ENCODE measurements at places on chromosomes 6 and 20. TPM values are rescaled to one million over a fixed set of nuclear protein-coding genes. Genes with fewer than 3 reads are reported as not detected.

- H3K27ac ChIP-seq: no peak overlapping the region
- H3K4me1 ChIP-seq: no peaks in the 10 kb centered on the region
- no peak for DNase-seq
- H3K4me3 ChIP-seq: no peak overlapping the region
These were observed 34.5 kb downstream of the CD164 start for GRCh38 chr6:109347779-109348178.

DNA sequence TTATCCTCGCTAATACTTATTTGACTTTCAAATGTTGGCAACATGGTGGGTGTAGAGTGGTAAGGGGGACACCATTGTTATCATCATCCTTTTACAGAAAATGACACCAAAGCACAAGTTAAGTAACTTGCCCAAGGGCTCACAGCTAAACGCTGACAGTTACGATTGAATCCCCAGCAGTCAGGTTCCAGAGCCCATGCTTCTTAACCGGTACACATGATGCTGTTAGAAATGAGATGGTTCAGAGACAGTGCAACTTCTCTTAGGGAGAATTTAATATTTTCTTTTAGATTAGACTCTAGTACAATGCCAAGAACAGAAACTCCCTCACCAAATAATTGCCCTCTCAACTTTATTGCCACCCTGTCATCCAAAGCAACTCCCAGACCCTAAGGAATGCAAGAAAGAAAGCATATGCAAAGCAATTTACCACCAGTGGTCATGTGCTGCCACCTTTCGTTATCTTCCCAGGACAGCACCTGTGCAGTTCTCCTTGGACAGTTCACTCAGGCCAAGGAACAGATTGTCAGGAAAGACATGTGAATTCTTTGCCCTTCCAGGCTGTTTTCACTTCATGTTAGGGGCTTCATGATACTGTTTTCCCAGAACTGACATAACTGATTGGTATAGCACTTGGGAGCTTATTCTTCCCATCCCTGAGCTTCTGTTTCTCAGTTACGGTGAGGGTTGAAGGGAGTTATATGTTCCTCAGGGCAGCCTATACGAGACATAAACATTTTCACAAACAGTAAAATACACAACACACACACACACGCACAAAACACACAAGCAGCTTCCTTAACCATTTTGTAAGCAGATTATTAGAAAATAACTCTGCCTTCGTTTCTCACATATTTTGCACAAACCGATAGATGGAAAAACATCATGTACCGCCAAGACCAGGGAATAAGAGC lies 5.1 kb downstream of the HLA-DMA start:
- peak; percentile 70 for DNase-seq
- H3K4me1 ChIP-seq: peaks cover 52% of the 10 kb centered on the region
- H3K4me3 ChIP-seq: no peak overlapping the region

DNA sequence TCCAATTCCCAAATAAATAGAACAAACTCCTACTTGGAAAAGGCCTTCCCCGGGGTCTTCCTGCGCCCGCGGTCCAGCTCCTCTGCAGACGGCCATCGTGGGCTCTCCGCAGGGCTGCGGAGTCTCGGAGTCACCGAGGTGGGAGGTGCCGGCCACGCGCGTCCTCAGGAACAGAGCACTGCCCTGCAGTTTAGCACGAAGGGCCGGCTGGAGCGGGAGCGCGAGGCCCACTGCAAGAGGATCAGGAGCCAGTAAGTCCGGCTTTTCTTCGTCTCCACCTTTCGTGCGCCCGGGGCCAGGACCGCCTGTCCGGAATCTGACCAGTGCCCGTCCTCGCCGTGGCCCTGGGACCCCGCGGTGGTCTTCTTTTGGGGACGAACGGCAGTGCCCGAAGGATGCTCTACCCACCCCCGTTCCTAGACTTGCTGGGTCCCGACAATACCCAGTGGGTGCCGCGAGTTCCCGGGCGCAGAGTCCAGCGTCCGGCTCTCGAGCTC lies 1.4 kb downstream of the BHLHE23 start:
- no peak overlapping the region for H3K4me3 ChIP-seq
- no peak for DNase-seq
- H3K4me1 ChIP-seq: peaks cover 26% of the 10 kb centered on the region
- no peak overlapping the region for H3K27ac ChIP-seq

- H3K4me1 ChIP-seq: no peaks in the 10 kb centered on the region
- no peak for DNase-seq
- H3K27me3 ChIP-seq: peaks cover 6% of the 10 kb centered on the region
- no peaks in the 10 kb centered on the region for H3K36me3 ChIP-seq
- H3K27ac ChIP-seq: no peak overlapping the region
These were observed 143.1 kb downstream of the QRSL1 start for GRCh38 chr6:106772270-106773142.

- H3K4me3 ChIP-seq: peak overlapping the region; percentile 60
- H3K27ac ChIP-seq: no peak overlapping the region
- peaks cover 6% of the 10 kb centered on the region for H3K4me1 ChIP-seq
- H3K27me3 ChIP-seq: no peaks in the 10 kb centered on the region
- DNase-seq: peak; percentile 58
These were observed 179.5 kb downstream of the CDH26 start for GRCh38 chr20:60137657-60138245.

- no peak for DNase-seq
- peaks cover 1% of the 10 kb centered on the region for H3K36me3 ChIP-seq
- no peak overlapping the region for H3K27ac ChIP-seq
- no peaks in the 10 kb centered on the region for H3K4me1 ChIP-seq
- no peaks in the 10 kb centered on the region for H3K27me3 ChIP-seq
- no peak overlapping the region for H3K4me3 ChIP-seq
These were observed 46.4 kb downstream of the IMPG1 start for GRCh38 chr6:76026101-76026500.

The PPP1R16B gene
- total RNA-seq: 38.1 TPM
